ENCODE measurements at places on chromosomes 13 and 19.

DNA sequence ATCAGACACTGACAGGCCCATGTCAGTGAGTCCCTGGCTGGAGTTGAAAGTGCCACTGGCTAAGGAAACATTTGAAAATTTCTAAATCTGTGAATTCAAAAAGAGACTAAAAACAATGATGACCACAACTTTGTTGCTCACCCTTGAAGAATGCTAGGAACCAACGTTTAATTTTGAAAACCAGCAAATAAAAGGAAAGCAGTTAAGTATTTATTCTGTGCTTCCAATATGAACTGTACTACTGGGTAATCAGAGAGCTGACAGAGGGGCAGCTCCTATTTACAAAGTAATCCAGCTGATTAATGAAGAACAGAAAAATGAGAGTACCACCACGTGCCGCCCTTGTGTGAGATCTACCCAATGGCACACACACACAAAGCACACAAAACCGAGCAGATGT lies 44.7 kb upstream of the LATS2 start:
- no peak for ATAC-seq

DNA sequence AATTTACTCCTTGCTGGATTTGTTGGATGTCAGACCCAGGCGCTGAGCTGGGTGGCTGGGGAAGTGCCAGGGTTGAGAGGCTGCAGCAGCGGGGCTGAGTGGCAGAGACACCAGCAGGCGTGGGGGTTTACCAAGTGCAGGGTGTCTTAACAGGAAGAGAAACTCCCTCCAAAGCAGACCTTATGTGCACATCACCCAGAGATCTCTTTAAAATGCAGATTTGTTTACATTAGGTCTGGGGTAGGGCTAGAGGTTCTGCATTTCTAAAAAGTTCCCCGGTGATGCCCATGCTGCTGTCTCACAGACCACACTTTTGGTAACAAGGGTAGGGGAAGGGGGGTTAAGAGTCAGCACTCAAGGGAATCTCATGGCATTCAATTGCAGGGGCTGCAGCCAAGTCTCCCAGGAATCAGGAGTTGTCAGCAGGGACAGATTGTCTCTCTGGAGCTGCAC lies 80.7 kb upstream of the OLFM4 start:
- peak; percentile 10 for ATAC-seq

- no peak for ATAC-seq
Observed at GRCh38 chr13:29564818-29565217, 30.7 kb downstream of the SLC7A1 start.

DNA sequence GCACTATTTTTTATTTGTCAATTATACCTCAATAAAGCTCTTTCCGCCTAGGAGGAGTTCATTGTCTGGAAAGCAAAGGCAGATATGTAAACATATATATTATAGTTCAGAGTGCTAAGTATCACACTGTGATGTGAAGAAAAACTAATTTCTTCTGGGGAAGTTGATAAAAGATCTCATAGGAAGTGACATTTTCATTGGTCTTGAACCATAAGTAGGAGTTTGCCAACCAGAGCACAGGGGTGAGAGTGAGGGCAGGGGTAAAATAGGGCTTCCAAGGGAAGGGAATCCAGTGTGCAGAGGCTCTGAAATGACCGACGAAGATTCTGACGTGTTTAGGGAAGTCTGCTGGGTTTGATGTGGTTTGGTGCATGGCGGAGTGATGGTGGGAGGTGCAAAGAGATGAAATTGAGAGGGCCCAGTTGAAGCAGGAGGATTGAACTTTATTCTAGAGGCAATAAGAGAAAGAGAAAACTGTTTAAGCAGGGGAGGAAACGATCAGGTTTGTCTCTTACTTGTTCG lies 780 bp upstream of the GTF2F2 start:
- peak; percentile 26 for ATAC-seq

DNA sequence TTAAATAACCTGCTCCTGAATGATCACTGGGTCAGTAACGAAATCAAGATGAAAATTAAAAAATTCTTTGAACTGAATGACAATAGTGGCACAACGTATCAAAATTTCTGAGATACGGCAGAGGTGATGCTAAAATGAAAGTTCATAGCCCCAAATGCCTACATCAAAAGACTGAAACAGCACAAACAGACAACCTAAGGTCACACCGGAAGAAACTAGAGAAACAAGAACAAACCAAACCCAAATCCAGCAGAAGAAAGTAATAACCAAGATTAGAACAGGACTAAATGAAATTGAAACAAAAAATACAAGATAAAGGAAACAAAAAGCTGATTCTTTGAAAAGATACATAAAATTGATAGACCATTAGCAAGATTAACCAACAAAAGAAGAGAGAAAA lies 324.1 kb downstream of the RBM26 start:
- ATAC-seq: no peak

DNA sequence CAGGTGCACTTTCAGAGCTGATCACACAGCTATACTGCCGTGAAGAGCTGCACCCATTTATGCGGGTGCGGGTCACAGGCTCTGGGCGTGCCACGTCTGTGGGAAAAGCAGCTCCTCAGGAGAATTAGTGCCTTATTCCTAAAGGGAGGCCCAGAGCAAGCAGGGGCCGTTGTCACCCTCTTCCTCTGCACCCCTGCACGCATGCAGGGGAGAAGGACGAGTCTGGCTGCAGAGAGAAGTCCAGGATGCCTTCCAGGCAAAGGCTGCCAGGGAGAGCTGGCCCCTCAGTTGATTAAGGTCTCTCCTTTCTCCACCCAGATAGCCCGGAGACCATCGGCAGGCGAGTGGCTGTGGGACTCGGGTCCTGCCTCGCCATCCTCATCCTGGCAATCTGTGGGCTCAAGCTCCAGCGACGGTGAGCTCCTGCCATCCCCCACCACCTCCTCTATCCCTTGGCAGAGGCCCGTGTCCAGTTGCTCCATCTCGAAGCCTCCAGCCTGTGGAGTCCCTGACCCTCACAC lies 3.1 kb upstream of the FFAR1 start:
- ATAC-seq: no peak

GRCh38 chr19:7873304-7874075 lies 700 bp downstream of the PRR36 start:
- ATAC-seq: no peak

- peak; percentile 86 for ATAC-seq
Observed at GRCh38 chr19:17830567-17831418, 9.5 kb upstream of the INSL3 start.

DNA sequence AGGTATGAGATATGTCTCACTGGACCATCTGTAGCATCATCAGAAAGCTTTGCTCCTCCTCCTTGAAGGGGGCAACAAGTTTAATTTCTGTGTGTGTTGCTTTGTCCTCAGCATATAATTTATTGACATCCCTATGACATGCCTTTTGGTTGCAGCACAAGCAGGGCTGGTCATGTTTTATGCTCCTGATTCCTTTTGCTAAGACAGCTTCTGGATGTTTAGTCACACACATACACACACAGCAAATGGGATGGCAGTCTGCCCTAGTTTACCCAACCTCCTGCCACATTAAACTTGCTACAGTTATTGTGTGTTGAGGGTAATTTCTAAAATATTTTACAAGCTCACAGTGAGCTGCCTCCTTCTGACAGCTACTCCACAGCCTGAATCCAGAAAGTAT lies 217.9 kb upstream of the RXFP2 start:
- no peak for ATAC-seq

DNA sequence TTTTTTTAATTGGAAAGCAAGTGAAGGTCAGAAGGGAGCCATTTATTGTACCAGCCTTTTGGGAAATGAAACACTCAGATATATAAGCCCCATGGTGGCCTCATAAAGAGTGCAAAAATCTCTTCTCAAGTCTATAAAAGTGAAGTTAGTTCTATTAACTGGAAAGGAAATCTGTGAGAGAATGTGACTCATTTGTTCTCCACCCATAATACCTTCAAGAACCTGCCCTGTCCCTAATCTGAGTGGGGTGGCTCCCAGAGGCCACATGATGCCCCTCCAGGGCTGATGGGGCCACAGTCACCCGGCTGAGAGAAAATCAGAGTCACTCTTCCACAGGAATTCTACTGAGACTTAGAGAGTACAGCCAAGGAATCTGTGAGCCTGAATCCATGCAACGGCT lies 65.8 kb upstream of the SERP2 start:
- peak; percentile 15 for ATAC-seq
